ENCODE measurements at places on chromosomes 4 and X.

- ATAC-seq: no peak
These were observed 69.9 kb downstream of the LARP7 start for GRCh38 chr4:112706840-112707207.

DNA sequence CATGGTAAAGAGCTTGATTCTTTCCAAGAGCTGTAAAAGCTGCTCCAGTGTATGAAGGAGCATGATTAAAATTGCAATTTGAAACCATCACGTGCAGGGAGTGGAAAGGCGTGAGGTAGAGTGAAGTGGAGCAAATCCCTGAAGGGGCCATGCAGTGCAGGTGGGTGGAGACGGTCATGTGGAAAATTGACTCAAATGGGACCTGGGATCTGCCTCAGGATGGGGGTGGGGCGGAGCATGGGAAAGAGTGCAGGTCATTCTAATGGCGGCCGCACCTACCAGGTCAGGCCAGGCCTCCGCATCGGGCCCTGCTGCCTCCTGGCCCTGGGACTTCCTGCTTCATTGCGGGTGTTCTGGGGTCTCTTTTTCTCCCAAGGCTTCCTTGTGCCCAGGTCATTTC, 25.3 kb upstream of the TRIM60 start:
- ATAC-seq: no peak

- no peak for ATAC-seq
These were observed 20.5 kb upstream of the LCORL start for GRCh38 chr4:18042012-18042411.

DNA sequence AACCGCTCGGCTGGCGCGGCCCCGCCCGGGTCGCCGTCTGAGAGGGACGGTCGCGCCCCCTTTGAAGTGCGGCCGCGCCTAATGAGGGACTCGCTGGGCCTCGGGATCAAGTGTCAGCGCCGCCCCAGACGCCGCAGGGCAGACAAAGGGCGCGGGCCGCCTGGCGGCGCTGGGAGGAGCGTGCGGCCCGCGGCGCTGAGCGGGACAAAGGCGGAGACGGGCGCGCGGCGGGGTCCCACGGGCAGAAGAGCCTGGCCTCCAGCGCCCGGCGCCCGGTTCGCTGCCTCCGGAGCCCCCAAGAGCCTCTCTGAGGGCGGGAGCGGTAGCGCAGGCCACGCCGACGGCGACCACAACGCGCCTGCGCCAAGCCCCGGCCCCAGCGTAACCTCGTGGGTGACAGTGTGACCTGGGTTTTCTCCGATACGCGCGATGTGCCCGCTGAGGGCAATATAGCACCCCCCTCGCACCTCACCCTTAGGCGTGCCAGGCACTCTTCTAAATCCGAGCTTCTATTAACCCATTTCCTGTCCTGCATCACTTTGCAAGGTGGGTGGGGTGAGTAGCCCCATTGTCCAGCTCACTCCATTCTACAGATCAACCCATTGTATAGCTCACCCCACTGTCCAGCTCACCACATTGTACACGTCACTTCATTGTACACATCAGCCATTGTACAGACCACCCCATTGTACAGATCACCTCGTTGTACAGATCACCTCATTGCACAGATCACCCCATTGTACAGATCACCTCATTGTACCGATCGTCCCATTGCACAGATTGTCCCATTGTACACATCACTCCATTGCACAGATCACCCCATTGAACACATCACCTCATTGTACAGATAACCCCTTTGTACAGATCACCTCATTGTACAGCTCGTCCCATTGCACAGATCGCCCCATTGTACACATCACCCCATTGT, 33.7 kb upstream of the STX18 start:
- peak; percentile 63 for ATAC-seq

DNA sequence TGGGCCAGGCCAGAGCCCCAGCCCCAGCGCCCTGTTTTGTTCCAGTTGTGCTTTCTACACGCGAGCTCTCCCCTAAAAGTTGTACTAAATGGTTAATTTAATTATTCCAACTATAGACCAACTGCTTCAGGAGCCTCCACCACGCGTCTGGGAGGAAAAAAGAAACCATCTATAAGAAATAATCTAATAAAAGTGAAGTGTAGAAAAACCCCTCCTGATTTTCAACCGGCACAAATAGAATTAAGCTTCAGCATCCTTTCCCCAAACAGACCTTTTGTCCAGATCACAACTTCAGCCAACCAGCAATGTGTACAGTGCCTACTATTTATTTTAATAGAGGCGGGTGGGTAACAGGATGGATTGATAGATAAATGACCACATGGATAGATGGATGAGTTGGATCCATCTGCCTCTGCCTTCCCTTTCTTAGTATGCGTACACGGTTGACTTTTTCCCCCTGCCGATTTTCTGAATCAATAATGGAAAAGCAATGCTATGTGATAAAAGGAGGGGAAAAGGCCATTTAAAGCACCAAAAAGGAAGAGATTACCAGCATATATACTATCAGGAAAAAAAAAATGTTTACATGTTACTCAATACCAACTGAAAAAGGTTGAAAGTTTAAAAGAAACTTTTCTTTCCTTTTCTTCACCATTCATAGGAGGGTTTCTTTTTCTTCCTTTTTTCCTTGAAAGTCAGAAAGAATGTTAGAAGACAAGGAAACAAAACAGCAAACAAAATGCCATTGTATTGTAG, 3.7 kb upstream of the PHOX2B start:
- ATAC-seq: no peak

DNA sequence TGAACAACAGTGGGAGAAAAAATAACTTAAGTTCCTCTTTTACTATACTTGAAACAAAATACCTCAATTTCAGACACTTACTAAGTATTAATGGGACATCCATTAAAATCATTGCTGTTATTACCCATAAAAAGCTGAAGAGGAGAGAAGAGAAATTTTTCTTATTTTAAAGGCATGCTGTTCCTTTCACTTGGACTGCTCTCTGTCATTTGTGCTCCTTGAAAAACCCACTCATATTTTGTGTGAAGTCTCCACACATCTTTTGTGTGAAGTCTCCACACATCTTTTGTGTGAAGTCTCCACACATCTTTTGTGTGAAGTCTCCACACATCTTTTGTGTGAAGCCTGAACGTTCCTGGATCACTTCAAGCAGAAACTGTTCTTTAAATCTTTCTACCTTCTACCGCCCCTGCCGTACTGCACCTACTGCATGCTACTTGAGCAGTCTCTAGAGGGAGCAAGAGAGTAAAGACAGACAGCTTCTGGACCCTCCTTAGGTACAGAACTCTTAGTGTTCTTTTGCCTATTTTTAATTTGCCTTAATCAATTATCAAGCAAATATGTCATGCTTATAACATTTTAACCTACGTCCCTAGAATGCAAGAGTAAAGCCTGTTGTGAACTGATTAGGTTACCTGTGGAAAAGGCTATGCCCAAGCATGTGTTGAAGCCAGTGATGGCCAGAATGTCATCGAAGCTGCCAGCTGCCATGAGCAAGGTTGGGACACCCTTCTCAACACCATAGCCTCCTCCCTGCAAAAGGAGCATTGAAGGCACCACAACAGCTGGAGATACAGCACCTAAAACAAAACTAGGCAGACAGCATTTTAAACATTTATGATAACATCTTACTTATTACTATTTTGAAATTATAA, 27.1 kb upstream of the SLC9B1 start:
- ATAC-seq: peak; percentile 61

Measured in esophagus mucosa (tissue), 1 donor.